ENCODE measurements at places on chromosomes 12 and 14. TPM values are rescaled to one million over a fixed set of nuclear protein-coding genes. Genes with fewer than 3 reads are reported as not detected.

Gene SYT1
- 1.1 TPM for total RNA-seq

Gene ZDHHC22
- not detected for total RNA-seq

Gene PAPLN
- 1.1 TPM for total RNA-seq

Gene C12orf75
- total RNA-seq: 81.3 TPM

Gene ST8SIA1
- not detected for total RNA-seq

Gene SSPN
- 0.66 TPM for total RNA-seq

Gene NFE2
- not detected for total RNA-seq

Gene NPFF
- not detected for total RNA-seq

Gene PLEKHG7
- not detected for total RNA-seq

Gene PTCSC3
- total RNA-seq: not detected

Gene GIT2
- 79.8 TPM for total RNA-seq

Gene GRIP1
- 0.07 TPM for total RNA-seq

Gene FERMT2
- total RNA-seq: 189 TPM

Gene CYP46A1
- total RNA-seq: under 0.01 TPM

Gene CAPZA3
- total RNA-seq: not detected

Gene IFNG-AS1
- not detected for total RNA-seq

Gene STON2
- 0.40 TPM for total RNA-seq

Gene GAS2L3
- total RNA-seq: 58.5 TPM

Gene TWF1
- 232 TPM for total RNA-seq

Gene CIROP
- not detected for total RNA-seq

Gene CMA1
- not detected for total RNA-seq

Gene LHX5
- total RNA-seq: not detected

Gene SUOX
- 24.8 TPM for total RNA-seq

Gene KRT80
- total RNA-seq: 7.2 TPM

Gene AMIGO2
- 13.6 TPM for total RNA-seq

Gene PPP2R5C
- 118 TPM for total RNA-seq

Gene ACOT6
- total RNA-seq: not detected

Gene ATL1
- total RNA-seq: 1.2 TPM

Gene POTEG
- not detected for total RNA-seq

Gene KRT3
- total RNA-seq: not detected

Gene LMO3
- total RNA-seq: 0.27 TPM

Gene GPRC5D
- total RNA-seq: not detected

Gene KRT82
- not detected for total RNA-seq

Gene TMEM132D
- not detected for total RNA-seq

Gene IRAK3
- 16.1 TPM for total RNA-seq

Gene DNAI7
- not detected for total RNA-seq

Gene FOXA1
- total RNA-seq: 0.13 TPM

Gene PMEL
- total RNA-seq: 0.40 TPM

Gene SOAT2
- total RNA-seq: not detected

Gene TMEM179
- total RNA-seq: not detected

Gene FBXO33
- 13.9 TPM for total RNA-seq

Gene TMTC1
- 12.2 TPM for total RNA-seq

Measured in thoracic aorta endothelial cell (primary cell).